ENCODE measurements at places on chromosomes 3 and 15. TPM values are rescaled to one million over a fixed set of nuclear protein-coding genes. Genes with fewer than 3 reads are reported as not detected.

DNA sequence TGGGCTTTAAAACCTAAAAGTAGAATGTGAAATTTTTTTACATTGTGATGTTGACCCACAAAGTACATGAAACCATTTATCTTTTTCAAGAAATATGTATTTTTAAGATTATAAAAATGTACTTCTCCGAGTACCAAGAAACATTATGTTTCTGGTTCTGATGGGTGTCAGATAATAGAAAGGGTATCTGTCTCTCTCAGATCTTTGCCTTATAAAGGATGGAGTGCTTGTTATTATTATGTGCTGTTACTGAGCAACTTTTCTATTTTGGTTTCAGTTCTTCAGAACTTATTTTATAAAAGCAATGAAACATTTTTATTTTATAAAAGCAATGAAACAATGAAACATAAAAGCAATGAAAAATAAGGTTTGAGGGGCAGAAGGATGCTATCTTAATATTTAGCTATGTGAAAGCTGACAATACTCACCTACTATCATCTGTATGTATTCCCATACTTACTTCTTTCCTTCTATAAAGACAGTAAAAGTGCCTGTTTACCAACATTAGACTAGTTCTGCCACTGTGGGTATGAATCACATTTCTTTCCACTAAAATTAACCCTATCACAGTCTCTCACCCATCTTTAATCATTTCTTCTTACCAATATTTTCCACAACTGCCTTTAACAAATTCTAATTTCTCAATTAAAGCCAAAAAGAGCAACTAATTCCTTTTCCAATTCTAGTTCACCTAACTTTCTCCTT lies 540.7 kb upstream of the KCNMB2 start:
- no peaks in the 10 kb centered on the region for H3K36me3 ChIP-seq
- no peak overlapping the region for H3K4me3 ChIP-seq
- DNase-seq, result no peak
- H3K4me1 ChIP-seq, result no peaks in the 10 kb centered on the region

DNA sequence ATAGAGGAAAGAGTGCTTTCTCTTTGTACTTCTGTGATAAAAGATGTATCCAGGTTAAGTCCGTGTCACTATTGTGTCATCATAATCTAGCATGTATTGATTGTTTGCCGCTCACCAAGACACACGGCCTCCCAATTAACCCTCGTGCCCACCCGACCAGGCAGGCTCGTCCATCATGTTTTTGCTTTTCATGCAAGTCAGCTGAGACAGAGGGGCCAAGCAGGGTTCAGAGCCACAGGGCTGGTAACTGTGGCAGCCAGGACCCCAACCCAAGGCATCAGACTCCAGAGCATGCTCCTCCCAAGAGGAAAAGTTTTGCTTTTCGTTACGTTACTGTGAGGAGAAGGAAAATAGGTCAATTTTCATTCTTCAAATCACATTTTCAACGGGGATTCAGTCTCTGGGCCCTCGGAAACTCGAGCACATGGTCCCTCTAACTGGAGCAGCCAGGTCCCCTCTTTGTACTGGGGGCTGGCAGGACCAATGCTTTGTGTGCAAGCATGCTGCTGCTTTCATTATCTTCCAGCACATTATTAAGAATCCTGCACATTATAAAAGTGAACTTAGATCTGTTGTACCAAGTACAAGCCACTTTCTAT lies 161.1 kb upstream of the TOPAZ1 start:
- no peak overlapping the region for H3K4me3 ChIP-seq
- H3K4me1 ChIP-seq, result no peaks in the 10 kb centered on the region
- no peak overlapping the region for H3K27ac ChIP-seq
- H3K36me3 ChIP-seq, result no peaks in the 10 kb centered on the region
- no peak for DNase-seq
- H3K27me3 ChIP-seq, result no peaks in the 10 kb centered on the region

DNA sequence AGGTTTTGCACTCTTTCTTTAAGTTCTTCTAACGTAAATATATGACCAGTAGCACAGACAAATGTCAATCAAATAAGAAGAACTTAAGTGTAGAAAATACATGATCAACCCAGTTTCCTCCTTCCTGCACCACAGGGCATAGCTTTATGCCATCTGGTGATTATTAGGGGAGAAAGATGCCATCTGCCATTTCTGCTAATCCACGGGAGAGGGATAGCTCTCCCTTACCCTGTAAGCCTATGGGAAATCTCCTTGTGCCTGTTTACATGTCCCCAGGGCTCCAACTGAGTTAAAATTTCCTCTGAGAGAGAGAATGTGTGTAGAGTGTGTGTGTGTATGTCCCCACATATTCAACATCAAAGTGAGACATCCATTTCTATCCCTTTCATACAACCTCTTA lies 135.9 kb downstream of the RSL24D1 start:
- H3K27me3 ChIP-seq, result no peaks in the 10 kb centered on the region
- H3K36me3 ChIP-seq, result no peaks in the 10 kb centered on the region
- DNase-seq, result no peak
- H3K4me3 ChIP-seq, result no peak overlapping the region
- no peak overlapping the region for H3K27ac ChIP-seq

DNA sequence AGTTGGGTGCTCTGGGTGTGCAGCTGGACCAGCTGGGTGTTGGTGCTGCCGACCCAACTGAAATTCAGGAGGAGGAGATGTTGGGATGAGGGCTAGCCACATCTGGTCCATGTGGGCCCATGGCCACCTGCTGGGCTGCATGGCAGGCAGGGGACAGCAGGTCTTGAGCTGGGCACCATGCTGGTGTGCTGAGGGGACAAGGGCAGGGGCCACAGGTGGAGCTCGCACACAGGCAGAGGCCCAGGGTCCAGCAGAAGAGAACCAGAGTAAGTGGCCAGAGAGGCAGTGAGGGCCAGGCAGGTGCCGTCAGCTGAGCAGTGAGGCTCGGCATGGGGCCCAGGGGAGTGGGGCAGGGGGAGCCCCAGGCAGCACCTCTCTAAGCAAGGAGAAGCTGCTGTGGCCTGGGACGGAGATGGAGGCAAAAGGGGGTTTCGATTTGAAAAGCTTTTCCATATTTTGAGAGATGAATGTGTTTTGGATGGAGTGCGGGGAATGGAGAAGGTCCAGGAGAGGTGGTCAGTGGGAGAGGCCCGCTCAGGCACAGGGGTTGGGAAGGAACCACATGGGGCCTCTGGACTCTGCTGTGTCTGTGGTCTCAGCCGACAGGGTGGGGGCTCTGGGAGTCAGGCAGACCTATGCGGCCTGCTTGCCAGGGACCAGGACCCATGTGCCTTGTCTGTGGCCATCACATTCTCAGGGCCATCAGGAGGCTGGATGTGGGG lies 30.5 kb upstream of the PLXNA1 start:
- no peak overlapping the region for H3K27ac ChIP-seq
- no peaks in the 10 kb centered on the region for H3K27me3 ChIP-seq
- H3K4me3 ChIP-seq, result no peak overlapping the region
- H3K36me3 ChIP-seq, result no peaks in the 10 kb centered on the region
- no peak for DNase-seq

DNA sequence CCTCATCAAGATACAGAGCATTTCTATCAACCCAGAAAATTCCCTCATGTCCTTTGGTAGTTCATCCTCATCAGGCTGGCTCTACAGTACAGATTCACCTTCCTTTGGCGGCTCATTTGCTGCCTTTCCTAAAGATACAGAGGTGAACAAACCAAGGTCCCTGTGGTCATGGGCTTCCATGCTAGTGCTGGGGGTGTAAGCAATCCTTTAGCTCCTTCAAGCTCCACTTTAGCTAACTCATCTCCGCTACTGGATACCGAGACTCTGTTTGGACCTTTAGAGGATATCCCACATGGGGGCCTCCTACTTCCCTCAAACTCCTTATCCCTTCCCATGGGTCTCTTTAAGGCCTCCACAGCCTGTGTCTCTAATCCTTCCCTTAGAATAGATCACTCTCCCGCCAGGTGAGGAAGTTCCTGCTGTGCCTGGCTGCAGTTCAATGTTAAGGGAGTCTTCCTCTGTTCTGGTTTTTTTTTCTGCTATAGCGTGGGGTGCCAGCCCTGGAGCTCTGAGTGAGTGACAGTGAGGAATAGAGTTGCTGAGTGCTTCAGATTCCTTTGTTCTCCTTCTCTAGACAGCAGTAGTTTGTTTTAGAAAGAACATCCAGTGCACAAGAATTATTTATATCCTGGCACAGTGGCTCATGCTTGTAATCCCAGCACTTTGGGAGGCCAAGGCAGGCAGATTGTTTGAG lies 30.7 kb downstream of the CLEC3B start:
- peaks cover 18% of the 10 kb centered on the region for H3K4me1 ChIP-seq
- no peaks in the 10 kb centered on the region for H3K36me3 ChIP-seq
- H3K4me3 ChIP-seq, result no peak overlapping the region
- DNase-seq, result no peak
- no peaks in the 10 kb centered on the region for H3K27me3 ChIP-seq
- peak overlapping the region; percentile 73 for H3K27ac ChIP-seq

The C3orf33 gene
- total RNA-seq, result 5.3 TPM

The CCDC39 gene
- not detected for total RNA-seq

Measured in right atrium auricular region (tissue), 2 donors.